Esophagus mucosa (tissue), 1 donor: ENCODE measurements at places on chromosomes 16 and 17.

- ATAC-seq: no peak
Measured at GRCh38 chr17:8800656-8801055, 1.5 kb upstream of the MFSD6L start.

DNA sequence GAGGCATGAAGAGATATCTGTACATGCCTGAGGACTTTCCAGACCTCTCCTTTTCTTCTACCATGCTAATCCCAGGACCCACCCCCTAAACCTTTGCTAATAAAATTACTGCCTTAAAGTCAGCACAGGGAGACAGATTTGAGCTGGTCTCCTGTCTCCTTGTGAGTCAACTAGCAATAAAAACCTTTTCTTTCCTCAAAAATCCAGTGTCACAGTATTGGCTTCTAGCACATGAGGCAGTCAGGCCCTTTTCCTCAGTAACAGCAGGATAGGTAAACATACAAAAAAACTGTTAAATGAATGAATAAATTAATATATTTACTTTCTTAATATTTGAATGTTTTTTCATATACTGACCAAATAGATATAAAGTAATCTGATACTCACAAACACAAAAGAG is 41.3 kb downstream of the ABCA10 start:
- ATAC-seq: no peak

- ATAC-seq: peak; percentile 31
Measured at GRCh38 chr17:15398291-15398690, 56.9 kb upstream of the TEKT3 start.

DNA sequence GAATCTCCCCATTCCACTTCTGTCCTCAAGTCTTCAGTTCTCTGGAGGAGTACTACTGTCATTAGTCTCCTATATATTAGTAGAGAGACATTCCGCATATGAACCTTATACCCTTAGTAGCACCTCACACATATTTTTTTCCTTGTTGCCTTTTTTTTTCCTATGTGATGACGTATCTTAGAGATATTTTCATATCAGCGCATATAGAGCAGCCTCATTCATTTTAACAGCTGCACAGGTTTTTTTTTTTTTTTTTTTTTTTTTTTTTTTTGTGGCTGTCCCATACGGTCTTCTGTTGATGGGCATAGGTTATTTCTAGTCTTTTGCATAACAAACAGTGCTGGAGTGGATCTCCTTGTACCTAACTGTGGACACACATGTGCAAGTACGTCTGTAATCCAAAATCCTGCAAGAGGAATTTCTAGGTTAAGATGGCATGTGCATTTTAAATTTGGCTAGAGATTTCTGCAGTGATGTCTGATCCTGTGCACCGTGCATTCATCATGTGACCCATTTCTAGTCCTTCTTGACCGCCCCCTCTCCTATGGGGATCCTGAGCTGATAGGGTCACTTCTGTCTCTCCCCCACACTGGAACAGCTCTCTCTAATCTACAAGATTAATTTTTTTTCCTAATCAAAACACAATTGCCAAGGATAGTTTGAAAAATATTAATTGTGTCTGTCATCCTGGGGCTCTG is 64.8 kb downstream of the PRKCB start:
- ATAC-seq: no peak

DNA sequence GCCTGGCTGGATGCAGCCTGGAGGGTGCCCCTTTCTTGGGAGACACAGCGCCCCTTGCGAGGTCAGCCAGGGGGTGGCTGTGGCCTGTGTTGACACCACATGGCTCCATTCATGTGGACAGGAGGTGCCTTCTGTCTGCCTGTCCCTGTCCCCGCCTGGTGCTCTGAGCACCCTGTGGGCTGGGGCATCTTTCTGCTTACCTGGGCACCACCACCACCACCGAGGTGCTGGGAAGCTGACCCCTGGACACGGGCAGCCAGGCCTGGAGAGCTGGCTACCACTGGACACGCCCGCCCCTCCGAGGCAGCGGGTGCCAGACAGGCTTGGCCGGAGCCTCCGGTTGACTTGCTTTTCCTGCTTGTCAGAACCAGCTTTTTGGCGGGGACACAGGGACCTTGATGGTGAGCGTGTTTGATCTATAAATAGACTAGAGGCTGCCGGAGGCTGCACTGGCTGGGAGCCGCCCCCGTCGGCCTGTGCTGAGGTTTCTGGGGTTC is 121.3 kb upstream of the GSE1 start:
- peak; percentile 78 for ATAC-seq

DNA sequence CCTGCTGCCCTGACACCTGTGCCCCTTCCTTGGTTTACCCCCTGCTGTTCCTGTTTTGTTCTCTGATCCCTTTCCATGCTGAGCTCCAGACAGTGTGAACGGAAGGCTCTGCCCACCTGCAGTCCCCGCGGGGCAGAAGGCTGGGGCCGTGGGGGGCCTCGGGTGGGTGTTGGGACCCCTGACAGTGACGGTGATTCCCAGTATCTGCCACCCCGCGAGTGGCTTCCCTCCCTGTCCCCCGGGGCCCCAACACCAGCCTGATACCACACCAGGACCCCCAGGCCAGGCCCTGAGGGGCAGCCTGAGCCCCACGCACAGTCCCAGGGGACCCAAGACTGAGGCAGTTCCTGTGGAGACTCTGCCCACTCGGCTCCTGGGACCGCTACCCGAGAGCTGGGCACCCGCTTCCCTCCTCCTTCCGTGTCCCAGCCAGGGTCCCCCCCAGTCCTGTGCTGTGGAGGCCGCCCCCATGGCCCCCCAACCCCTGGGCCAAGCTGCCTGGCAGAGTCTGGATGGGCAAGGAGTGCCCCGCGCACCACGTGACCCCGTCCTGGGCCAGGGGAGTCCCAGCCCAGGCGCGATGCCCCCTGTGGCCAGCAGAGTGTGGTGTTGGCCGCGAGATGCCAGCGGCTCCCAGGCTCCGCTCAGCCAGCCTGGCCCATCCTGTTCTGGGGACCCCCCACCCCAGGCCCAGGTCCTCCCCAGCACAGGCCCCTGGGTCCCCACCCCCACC is 10.0 kb upstream of the C1QTNF8 start:
- ATAC-seq: peak; percentile 72

GRCh38 chr17:32241640-32242039 is 24.0 kb upstream of the RHBDL3 start:
- ATAC-seq: no peak

GRCh38 chr17:58757162-58757613 is 1.5 kb downstream of the PPM1E start:
- no peak for ATAC-seq

GRCh38 chr17:7315570-7316235 is 543 bp upstream of the GPS2 start:
- ATAC-seq: peak; percentile 30

GRCh38 chr16:84404936-84405639 is 36.8 kb downstream of the ATP2C2 start:
- peak; percentile 94 for ATAC-seq

- no peak for ATAC-seq
Measured at GRCh38 chr16:72493716-72494415, 321.9 kb upstream of the PMFBP1 start.

GRCh38 chr16:28053461-28053860 is 10.1 kb downstream of the GSG1L start:
- no peak for ATAC-seq

DNA sequence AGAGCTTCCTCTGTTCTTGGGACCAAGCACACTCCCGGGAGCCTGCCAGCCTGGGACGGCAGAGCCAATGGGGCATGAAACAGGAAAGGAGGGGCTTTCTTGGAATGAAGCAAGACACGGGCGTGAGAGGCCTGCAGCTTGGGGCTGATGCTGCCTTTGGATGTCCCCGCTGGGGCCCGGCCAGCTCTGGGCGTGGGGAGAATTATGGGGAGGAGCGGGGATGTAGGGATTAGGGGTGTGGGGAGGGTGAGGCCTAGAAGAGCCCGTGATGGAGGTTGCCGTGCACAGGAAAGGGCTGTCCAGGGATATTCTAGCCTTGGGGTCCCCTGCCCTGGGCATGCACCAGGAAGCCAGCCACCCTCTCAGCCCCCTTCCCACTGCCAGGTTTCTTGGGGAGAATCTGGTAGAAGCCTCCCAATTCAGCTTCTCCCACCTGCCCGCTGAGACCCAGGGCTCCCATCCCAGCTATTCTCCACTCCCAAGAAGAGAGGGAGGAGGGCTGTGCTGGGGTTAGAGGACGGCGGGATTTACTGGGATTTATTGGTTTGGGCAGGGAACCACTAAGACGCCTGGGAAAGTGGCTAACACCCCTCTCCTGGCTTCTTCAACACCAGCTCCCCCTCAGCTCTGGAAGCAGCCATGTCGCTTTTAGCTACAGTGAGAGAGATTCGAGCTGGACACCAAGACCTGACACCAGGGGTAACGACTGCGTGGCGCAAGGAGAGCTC is 20.0 kb upstream of the NXPH3 start:
- ATAC-seq: no peak

DNA sequence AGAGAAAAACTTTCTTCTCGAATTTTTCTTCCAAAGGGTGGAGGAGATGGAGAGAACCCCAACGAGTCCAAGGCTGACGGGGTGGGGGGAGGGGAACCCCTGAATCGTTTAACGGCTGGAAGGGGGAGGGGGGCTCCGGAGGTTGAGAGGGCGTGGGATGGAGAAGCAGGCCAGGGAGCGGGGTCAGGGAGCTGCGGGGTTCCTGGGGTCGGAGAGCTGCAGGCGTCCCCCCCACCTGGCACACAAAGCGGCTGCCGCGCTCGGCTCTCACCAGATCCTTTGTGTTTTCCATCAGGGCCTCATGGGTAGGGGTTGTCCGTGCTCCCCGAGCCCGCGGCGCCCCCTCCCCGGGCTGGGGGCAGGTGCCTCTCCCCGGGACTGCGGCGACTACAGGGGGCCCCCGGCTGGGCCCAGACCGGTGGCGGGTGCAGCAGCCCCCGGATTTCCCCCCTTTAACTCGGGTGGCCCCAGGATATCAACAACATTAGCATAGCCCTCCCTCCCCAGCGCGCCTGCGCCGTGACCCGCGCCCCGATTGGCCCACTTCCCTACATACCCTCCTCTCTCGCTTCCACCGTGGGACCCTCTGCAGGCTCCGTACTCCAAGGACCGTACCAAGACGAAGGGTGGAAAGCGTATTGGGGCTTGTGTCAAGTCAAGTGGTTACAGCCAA is at the start of gene MBTD1:
Gene MBTD1 (minus strand): TSS at position 486 of the 673 bp plus-strand sequence. CDS start 34,888 bp downstream, outside the sequence.
- peak; percentile 92 for ATAC-seq

GRCh38 chr16:4309833-4310266 is 6.0 kb upstream of the GLIS2 start:
- ATAC-seq: peak; percentile 22

GRCh38 chr17:8552577-8553320 is 77.8 kb downstream of the MYH10 start:
- peak; percentile 99 for ATAC-seq

DNA sequence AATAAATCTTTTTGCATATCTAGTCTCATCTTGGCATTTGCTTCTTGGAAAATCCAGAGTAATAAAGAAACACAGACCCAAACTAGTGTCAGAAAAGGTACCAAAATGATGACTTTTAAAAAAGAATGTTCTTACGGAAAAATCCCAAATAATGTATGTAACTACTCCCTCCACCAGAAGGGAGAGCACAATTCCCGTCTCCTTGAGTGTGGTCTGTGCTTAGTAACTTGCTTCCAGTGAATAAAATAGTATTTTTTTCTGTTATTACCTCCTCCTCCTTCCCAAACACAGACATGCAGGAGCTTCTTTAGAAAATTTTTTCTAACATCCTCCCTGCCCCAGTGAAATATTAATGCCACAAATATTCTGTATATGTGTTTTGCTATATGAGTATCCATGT is 358.1 kb downstream of the ZFHX3 start:
- no peak for ATAC-seq

DNA sequence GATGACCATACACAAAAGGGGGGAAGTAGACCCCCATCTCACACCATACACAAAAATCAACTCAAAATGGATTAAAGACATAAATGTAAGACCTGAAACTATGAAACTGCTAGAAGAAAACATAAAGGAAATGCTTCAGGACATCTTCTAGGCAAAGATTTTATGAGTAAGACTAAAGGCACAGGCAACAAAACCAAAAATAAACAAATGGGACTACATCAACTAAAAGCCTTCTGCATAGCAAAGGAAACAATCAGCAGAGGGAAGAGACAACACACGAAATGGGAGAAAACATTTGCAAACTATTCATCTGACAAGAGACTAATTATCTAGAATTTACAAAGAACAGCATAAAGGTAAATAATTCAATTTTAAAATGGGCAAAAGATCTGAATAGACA is 152.1 kb downstream of the AXIN2 start:
- ATAC-seq: no peak

GRCh38 chr16:27801289-27801945 is 251.5 kb downstream of the KATNIP start:
- ATAC-seq: no peak

- no peak for ATAC-seq
Measured at GRCh38 chr17:2264067-2264860, 39.3 kb downstream of the SMG6 start.

DNA sequence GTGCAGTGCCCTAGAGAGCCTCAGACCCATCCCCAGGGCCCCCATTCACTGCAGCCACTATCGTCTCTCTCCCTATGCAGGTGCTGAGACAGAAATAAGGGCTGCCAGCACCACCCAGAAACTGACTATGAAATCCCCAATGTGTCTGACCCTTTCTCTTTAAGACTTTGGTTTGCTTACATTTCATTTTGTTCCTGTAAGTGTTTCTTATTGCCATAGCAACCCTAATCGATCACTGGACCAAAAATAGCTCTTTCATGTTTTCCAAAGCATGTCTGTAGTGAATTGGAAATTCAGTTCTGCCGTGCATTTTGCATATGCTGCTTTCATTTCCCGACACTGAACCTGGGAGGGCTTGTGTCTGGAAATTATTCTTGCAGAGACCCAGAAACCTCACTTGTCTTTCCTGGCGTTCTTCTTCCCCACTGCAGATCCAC is 148.7 kb upstream of the NOL11 start:
- no peak for ATAC-seq

GRCh38 chr16:88691924-88692560 is 5.7 kb upstream of the SNAI3 start:
- peak; percentile 21 for ATAC-seq

DNA sequence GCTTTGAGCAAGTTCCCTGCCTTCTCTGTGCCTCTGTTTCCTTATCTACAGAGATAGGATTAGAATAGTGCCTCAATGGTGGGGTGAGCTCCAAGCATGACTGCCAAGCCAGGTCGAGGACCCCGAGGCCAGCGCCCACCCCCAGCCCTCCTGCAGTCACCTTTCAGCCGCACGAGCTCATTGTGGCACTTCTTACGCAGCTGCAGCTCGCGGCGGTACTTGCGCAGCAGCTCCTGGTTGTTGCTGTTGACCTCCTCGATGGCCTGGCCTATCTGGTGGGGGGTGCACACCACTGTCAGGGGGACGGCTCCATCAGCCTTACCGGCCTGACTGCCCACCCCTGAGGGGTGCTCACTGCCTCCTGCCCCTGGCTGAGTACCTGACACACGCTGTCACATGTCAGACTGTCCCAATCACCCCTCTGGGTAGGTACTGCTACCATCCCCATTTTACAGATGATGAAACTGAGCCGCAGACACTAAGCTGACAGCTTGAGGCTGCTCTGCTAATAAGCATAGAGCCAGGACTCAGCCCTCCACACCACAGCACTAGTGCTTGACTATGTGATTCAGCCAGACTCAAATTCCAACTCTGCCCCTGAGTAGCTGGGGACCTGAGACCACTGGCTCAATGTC is 31.3 kb downstream of the KATNB1 start:
- no peak for ATAC-seq

DNA sequence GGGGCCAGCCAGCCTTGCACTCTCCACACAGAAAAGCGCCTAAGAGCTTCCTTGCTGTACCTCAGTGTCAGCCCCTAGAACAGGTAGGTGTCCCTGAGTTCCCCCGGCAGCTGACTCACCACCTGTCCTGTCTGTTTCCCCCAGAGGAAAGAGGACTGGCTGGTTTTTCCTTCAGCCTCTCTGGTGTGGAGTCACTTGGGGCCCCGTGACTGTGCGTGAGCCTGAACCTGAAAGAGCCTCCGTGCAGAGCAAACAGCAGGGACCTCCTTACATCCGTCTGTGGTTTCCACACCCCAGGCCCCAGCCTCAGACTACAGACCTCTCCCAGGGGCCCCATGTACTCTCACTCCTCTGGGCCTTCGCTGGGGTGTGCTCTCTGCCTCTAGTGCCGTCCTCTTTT is 87.8 kb downstream of the GNAO1 start:
- ATAC-seq: no peak
